Activated CD4-positive, alpha-beta T cell treated with anti-CD3 and anti-CD28 coated beads, Interleukin-2, amount 50 U/mL, for 24 hours (primary cell): ENCODE measurements at places on chromosomes 5 and 9.

- DNase-seq = no peak
Measured at GRCh38 chr5:163976696-163977095, 471.3 kb downstream of the MAT2B start.

DNA sequence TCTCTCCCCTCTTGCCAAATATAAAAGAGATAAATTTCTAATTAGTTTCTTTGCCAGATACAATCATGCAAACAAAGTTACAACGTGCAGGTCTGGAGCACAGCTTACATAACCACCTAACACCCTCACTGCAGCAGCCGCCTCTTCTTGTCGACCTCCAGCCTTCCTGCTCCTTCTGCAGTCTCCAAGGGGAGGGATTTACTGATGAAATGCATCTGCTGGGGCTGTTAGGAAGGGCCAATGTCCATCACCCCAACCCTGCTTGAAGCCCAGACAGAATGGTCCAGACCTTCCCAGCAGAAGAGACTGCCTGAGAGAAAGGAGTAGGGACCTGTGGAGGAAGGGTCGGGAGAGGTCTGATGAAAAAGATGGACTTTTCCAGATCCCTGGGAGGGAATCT lies 15.2 kb downstream of the KCNV2 start:
- no peak for DNase-seq

DNA sequence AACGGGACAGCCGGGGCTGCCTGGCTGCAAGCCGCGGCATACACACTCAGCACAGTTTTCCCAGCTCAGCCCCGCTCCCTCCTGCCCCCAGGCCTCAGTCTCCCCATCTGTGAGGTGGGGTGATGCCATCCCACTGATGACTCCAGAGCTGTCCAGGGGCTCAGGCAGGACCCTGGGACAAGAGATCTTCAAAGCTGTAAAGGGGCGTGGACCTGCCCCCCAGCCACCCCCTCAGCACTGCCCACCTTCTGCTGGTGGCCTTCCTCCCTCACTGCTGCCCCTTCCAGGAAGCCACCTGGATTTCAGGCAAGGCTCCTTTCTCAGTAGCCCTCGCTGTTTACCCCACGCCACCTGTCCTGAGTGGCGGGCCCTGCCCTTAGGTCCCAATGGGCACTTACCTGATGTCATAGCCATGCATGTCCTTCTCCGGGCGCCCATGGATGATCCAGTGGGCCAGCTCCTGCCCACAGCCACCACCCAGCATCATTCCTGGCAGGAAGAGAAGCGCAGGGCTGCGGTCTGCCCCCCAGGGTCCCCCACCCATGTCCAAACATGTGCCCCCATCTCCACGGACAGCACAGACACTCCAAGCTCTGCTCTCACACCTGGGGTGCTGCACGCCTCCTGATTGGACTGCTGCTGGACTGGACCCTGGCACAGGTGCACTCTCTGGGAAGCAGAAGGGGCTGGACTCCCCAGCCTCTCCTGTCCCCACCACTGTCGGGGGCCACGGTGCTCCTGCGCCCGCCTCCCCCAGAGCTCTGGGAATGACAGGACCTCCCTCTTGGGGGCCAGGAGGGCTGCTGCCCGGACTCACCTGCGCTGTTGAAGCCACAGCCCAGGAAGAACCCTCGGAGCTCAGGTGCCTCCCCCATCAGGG lies 25.7 kb downstream of the SARDH start:
- no peak for DNase-seq

DNA sequence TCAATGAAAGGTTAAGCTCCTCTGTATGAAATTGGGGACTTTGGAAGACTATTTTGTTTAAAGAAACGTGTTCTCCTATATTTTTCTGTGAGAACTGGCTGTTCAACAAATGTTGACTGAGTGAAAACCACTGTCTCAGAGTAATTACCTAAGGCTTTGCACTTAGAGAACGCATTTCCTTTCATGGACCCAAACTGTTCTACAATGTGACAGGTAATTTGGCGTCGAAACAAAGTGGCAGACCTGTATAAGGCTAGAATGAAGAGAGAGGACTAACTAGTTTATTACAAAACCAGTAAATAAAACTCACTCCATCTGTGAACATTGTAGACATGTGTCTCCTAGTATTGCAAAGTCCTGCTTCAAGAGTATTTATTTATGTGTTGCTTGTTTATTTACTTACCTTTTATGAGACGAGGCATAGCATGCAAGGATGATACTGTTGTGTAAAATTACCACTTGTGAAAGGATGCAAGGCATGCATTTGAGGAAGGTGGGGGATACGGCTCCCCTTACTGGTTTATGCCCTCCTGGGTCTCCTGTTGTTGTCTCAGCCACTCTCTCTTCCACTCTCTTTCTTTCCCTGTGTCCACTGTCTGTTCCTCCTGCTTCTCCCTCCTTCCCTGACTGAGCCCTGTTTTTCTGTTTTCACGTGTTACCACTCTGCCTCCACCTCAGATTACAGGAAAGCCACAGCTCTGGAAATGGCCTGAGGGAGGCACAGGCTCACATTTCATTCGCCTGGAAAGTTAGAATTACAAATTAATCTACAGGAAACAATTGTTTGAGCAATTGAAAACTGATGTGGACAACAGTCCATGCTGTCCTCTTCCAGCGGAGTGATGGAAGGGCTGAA lies 444.0 kb upstream of the ZNF608 start:
- DNase-seq = no peak

GRCh38 chr5:10138395-10139057 lies 111.2 kb downstream of the ATPSCKMT start:
- DNase-seq = no peak

- DNase-seq = no peak
Measured at GRCh38 chr9:125444956-125445506, 183.4 kb downstream of the GAPVD1 start.

- no peak for DNase-seq
Measured at GRCh38 chr9:36163049-36163785, 6.0 kb upstream of the CCIN start.

DNA sequence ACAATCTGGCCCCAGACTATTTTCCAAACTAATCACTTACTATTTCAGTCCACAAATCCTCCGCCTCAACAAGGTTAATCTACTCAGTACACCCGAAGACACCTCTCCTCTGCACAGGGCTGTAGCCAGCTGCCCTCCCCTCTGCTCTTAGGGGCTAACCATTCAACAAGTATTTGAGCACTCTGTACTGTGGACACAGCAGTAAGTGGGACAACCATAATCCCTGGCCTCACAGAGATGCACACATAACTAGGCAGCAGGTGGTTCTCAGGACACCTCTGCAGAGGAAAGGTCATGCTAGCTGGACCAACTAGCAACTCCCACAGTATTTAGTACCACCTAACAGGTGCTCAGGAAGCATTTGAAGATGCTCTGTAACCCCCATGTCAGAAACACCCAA lies 5.5 kb downstream of the CAMSAP1 start:
- no peak for DNase-seq

DNA sequence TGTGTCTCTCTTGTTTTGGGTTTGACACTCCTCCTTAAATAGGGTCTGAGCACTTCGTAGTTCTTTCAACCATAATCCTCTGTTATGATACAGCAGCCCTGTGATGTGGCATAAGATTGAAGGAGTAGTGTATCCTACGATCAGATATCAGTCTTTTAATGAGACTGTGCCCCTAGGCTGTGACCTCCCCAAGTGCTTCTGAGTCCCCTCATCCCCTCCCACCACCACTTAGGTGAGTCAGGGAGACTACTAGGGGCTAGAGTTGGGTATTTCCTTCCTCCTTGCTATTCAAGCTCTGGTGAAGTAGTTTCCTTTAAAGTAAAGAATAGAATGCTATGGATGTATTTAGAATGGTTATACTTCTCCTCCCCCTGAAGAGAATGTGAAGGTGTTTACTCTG lies 637.2 kb upstream of the GRAMD2B start:
- no peak for DNase-seq

- no peak for DNase-seq
Measured at GRCh38 chr5:2887481-2888348, 136.2 kb upstream of the IRX2 start.

DNA sequence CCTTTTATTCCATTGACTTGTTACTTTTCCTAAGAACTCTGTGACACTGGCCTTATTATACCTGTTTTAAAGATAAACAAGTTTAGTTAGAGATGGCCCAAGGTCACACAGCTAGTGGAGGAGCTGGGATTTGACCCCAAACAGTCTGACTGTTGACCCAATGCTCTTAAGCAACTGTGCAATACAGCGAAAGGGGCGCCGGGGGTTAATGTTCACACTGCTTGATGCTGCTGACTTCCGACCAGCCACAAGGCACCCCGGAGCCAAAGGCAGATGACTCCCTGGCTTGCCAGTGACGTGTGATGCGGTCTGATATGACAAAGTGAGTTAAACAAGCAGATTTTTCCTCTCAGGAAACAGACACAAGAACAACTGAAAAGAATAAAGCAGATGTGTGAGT lies 23.9 kb downstream of the PIK3R1 start:
- DNase-seq = peak; percentile 38

GRCh38 chr5:77971776-77972468 lies 195.8 kb upstream of the TBCA start:
- no peak for DNase-seq

GRCh38 chr5:61285531-61285930 lies 46.5 kb upstream of the ZSWIM6 start:
- DNase-seq = no peak

DNA sequence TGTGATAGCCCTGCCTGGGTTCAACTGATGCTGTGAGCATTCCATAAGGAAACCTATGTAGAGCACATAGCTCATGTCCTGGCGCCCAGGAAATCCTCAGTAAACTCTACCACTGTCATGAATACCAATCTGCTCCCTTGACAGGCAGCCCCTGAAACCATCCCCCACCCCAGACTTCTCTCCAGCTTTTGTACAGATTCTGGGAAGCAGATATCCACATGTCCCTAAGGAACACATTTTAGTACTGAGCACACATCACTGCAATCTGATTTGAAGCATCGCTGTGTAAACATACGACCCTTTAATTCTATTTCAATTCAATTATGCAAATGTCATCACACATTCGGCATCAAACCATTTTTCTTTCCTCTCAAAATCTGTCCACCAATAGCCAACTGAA lies 89.5 kb upstream of the FSTL4 start:
- no peak for DNase-seq

DNA sequence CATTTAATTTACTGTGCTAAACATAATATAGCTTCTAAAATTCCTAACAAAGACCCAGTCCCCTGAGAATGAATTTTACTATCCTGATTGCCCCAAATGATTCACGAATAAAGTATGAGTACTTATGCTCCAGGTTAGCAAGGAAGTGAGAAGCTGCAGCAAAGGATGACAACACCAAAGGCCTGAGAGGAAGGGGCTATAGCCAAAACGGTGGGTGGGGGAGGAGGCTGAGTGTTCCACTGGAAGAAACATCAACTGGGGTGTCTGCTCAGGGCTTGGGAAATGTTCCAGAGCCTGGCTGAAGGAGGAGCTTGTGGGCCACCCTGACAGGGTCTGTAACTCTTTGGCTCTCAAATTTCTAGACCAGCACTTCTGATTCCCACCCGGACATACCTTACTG lies 157.3 kb downstream of the ADAMTS12 start:
- DNase-seq = no peak

GRCh38 chr5:36535378-36535777 lies 71.0 kb upstream of the SLC1A3 start:
- no peak for DNase-seq

DNA sequence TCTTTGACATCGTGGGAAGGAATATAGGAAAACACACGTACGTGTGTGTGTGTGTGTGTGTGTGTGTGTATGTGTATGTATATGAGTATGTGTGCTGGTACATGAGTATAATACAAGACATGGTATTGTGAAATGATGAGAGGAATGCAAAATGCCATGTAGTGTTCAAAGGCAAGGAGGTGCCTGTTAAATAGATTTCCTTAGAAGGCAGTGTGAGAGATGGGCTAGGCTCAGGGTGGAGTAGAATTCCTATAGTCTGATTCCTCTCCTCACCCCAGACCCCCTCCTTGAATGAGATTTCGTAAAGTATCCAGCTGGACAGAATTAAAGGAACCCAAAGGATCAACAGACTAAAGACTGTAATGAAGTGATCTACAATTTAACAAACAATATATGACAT lies 11.1 kb downstream of the GPR21 start:
- DNase-seq = no peak
